ENCODE measurements at places on chromosomes 7 and 10. TPM values are rescaled to one million over a fixed set of nuclear protein-coding genes. Genes with fewer than 3 reads are reported as not detected.

Gene MNX1
- 0.72 TPM for total RNA-seq

Gene FOXI2
- total RNA-seq = 0.17 TPM

Gene GALNT17
- total RNA-seq = 45.2 TPM

Gene TMEM60
- total RNA-seq = 24.1 TPM

Gene EN2
- 0.72 TPM for total RNA-seq

Gene GIMAP7
- 3.3 TPM for total RNA-seq

DNA sequence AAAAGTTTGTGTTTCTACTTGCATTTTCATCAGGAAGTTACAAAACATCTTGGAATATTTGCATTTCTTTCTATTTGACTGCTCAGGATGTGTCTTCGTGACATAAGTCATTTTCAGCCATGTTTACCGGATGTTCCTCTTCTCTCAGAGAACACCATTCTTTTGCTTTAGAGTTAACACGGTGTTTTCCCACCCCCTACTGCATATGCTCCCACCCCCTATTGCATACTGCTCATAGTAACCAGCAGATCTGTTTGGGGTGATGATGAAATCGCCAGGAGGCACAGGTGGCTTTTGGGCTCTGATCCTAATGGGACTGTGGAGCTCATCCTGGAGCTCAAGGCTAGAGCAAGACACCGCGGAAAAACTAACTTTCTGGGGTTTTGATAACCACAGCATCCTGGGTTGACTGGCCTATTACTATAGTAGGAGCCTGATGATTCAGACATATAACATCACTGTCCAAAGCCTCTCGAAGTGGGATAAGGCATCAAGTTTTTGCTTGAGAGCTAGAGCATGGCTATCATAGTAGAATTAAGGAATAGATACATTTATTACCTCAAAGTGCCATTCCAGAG, 65.1 kb upstream of the BET1 start:
- DNase-seq = no peak

GRCh38 chr7:157517782-157518513, 181.1 kb downstream of the DNAJB6 start:
- DNase-seq = no peak

DNA sequence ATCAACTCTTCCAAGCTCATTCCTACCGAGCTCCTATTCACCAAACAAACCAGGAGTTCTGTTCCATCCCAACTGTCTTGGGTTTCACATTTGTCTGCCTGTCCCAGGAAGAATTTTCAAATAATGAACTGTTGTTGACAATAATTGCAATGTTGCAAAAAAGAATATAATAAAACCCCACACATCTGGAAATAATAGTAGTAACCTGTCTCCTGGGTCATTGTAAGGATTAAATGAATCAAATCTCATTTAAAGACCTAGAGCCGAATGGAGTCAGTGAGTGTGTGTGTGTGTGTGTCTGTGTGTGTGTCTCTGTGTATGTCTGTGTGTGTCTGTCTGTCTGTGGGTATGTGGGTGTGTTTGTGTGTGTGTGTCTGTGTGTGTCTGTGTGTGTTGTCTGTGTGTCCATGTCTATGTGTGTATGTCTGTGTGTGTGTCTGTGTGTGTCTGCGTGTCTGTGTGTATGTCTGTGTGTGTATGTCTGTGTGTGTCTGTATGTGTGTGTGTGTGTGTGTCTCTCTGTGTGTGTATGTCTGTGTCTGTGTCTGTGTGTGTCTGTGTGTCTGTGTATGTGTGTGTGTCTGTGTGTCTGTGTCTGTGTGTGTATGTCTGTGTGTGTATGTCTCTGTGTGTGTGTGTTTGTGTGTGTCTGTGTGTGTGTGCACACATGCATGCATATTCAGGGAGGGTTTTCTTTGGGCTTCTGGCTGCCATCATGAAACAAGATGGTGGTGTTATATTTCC, 52.7 kb downstream of the TMEM130 start:
- DNase-seq = no peak

- DNase-seq = no peak
Measured at GRCh38 chr10:91311601-91312381, 91.3 kb downstream of the PCGF5 start.

DNA sequence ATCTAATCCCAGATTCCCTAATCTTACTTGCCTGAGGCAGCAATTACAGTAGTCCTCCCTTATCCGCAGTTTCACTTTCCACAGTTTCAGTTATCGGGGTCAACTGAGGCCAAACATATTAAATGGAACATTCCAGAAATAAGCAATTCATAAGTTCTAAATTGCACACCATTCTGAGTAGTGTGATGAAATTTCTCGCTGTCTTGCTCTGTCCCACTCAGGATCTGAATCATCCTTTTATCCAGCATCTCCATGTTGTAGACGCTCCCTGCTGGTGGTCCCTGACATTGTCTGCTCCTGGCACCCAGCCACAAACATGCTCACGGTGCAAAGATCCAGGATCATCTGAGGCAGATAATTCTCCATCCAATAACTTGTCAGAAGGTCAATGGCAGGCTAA, 128.7 kb upstream of the CXCL12 start:
- DNase-seq = no peak

DNA sequence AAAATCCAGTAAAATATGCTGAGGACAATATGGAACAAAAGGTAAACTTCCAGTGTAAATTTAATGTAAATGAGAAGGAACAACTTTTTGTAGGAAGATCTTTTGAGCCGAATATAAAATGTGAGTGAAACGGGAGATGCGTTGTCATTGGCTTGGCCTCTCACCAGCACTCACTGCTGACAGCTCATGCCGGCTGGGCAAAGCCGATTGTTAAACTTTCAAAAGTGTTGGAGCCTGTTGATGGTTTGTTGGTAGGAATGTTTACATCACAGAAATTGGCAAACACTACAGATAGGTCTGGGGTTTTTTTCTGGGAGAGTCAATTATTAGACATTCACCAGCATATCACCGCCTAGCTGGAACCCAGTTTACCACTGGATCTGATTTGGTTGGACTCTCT, 6.1 kb downstream of the PSTK start:
- DNase-seq = no peak

DNA sequence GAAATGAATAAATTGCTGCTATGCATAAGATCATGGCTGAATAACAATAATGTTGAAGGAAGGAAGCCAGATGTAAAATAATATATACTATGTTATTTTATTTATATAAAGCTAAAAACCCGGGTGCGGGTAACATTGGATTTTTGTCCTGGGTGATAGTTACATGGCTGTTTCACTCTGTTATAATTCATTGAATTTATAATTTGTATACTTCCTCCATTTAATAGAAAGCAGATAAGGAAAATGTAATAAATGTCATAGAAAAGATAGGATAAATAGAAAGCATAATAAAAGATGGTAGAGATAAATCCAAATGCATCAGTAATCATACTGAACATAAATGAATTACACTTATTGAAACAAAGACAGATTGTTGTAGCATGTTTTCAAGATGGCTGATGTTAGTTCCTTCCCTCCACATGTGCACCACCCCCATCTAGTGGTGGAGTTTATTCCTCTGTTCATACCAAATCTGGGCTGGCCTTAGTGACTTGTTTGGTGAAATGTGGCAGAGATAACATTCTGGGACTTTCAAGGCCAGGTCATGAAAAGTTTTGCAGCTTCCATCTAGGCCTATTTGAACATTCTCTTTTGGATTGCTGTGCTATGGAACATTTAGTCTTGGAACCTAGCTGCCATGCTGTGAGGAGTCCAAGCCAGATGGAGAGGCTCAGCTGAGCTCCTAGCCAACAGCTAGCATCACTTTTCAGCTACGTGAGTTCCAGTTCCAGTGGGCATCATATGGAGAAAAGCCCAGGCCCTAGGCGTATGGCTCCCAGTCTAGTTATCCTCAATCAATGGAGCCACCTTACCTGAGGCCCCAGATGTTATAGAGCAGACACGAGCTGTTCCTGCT, 46.9 kb downstream of the AHCYL2 start:
- DNase-seq = no peak

- DNase-seq = no peak
Measured at GRCh38 chr10:66629996-66630395, 295.8 kb upstream of the LRRTM3 start.

GRCh38 chr10:12408472-12408871, 59.1 kb downstream of the CAMK1D start:
- DNase-seq = no peak

DNA sequence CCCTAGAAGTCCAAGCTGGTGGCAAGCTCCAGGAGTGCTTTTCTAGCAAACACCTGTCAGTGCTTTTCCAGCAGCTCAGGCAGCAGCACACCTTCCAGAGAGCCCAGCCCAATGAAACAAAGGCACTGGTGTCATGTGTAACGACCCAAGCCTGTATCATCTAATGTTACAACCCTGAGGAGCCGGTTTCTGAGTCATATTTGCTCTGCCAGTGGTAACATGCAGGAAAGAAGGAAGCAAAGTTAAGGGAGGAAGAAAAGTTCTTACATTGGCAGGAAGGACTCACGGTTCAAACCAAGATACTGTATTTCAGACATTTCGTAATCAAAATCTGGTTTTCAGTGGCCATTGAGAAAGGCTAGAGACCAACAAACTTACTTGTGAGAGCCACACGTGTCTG, at the start of gene ANKRD22:
ANKRD22 (minus strand) TSS at position 139 of the 400 bp plus-strand sequence. CDS start 237 bp downstream, outside the sequence.
- DNase-seq = no peak

GRCh38 chr7:134450294-134451000, 8.5 kb downstream of the AKR1B1 start:
- no peak for DNase-seq

DNA sequence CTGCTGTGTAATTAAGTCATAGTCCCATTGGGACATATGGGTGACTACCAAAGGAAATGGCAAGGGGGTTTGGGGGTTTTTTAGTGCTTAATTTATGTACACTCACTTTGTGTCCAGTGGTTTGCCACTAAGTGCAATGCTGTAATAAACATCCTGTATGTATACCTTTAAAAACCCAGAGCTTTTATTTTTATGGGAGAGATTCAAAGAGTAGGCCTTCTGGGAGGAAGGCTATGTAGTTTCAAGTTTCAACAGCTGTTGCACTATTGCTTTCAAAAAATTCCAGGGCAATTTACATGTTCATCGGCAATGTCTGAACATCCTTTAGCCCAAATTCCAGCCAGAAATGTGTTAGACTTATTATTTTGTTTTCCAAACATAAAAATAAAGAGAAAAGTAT, 744.7 kb downstream of the XPNPEP1 start:
- DNase-seq = no peak

- no peak for DNase-seq
Measured at GRCh38 chr10:28496481-28496961, 36.4 kb upstream of the WAC start.

DNA sequence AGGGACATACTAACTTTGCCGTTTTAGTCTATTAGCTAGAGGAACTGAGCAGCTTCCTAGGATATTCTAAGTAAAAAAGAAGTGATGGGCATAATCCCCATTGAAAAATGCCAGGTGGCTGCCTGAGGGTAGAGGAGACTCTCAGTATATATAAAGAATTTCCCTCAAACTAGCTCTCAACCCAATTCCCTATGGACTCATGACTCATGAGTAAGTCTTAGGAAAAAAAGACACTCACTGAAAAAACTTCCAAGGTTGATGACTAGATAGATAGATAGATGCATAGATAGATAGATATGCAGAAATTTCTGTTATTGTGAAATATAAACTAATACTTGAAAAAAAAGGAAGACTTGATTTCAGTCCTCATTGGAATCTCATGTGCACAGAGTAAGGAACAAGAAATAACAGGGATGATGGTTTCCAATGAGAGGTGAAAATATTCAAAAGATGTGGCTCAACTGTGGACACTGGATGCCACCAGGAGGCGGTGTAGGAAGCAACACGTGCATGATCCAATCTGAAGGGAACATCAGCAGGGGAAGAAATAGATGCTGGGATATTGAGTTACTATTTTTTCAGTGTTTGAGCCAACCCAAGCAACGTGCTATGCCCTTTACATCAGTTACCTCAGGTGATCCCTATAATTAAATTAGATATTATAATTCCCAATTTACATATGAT, 711.0 kb upstream of the LRRTM3 start:
- DNase-seq = no peak

- no peak for DNase-seq
Measured at GRCh38 chr7:158391141-158391540, 196.5 kb downstream of the PTPRN2 start.

GRCh38 chr10:35424680-35425285, 88.5 kb downstream of the CCNY start:
- DNase-seq = no peak

All from spinal cord (tissue), 10 donors.